Fibroblast of skin of scalp (primary cell): ENCODE measurements at places on chromosomes 5 and 9.

GRCh38 chr5:168608386-168608785, 29.2 kb upstream of the PANK3 start:
- no peak for DNase-seq

- DNase-seq: no peak
Observed at GRCh38 chr9:100890321-100890720, 138.2 kb upstream of the PLPPR1 start.

DNA sequence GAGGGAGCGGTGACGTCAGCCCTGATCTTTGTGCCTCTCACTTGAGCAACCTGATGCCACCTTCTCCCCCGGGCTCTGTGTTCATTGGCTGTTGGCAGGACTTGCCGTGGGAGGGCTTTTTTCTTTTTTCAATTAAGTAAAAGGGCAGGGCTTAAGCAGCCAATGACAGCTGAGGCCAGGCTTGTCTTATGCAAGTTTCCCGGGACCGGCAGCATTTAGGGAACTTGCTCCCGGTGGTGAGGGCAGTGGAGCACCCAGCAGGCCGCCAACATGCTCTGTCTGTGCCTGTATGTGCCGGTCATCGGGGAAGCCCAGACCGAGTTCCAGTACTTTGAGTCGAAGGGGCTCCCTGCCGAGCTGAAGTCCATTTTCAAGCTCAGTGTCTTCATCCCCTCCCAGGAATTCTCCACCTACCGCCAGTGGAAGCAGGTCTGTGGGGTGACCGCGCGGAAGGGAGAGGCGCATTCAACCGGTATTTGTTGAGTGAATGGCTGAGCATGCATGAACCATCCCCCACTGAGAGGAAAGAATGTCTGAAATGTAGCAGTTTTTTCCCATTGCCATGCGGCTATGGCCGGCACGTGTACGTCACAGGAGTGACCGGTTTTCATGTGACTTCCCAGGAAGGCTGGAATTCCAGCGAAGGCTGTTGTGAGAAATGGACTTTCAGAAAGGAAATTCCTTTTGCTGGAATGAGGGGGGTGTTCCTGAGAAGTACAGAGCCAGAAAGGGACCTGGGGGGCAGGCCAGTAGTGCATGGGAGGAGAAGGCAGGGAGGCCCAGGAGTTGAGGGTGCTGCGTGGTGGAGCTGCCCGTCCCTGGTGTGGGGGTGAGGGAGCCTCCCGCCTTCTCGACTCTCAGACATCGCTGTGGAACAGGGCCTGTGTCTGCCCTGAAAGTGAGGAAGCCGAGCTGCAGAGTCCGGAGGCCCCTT, 29.0 kb downstream of the PTGES2 start:
- peak; percentile 98 for DNase-seq

DNA sequence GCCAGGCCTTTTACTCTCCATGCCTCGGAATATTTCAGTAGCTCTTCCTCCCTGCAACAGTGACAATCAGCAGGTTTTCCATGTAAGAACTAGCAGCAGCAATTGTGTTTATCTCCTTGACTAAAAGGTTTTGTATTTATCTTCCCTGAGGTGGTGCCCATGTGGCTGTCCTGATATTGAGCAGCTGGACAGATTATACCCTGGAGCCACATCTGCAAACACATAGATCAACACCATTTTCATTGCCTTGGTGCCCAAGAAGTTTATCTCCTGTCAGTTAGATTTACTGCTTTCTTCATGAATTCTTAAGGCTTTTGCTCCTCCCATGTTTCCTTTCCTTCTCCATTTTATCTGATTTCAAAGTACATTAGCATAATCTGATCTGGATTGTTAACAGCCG, 378.4 kb downstream of the SPATA31D1 start:
- no peak for DNase-seq

DNA sequence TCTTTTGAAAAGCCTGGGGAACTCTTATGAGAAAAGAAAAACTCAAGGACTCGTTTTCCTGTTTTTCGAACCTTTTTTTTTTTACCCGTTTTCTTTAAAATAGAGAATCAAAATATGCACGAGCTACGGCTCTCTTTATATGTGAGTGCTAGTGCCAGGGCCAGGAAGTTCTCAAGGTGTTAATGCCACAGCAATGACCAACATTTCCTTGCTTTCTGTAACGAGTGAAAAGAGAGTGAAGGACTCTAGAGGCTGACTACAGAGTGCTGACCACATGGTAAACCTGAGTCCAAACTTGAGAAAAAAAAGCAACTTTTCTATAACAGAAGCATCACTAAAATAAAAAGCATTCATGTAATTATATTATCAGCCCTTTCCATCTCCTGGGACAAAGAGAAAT, 102.2 kb upstream of the SLC28A3 start:
- no peak for DNase-seq

- no peak for DNase-seq
Observed at GRCh38 chr5:113269023-113269997, 165.5 kb downstream of the TSSK1B start.

GRCh38 chr5:143600396-143601075, 197.1 kb upstream of the NR3C1 start:
- no peak for DNase-seq

DNA sequence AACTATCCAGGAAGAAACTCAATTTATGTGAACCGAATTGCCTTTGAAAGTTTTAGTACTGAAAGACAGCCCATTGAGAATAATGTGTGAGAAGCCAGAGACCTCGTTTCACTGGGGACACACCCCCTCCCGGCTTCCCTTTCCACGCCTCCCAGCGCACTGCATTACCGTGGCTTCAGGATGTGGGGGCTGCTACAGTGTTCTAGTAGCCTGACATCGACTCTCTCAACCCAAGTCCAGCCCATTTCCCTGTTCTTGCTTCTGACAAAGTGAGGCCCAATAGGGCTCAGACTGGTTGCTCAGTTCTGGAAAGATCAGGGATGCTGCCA, 3.5 kb downstream of the PAX5 start:
- DNase-seq: no peak

GRCh38 chr5:66818935-66819328, 222.7 kb downstream of the MAST4 start:
- DNase-seq: no peak

GRCh38 chr5:6396043-6396442, 17.7 kb upstream of the MED10 start:
- DNase-seq: no peak

DNA sequence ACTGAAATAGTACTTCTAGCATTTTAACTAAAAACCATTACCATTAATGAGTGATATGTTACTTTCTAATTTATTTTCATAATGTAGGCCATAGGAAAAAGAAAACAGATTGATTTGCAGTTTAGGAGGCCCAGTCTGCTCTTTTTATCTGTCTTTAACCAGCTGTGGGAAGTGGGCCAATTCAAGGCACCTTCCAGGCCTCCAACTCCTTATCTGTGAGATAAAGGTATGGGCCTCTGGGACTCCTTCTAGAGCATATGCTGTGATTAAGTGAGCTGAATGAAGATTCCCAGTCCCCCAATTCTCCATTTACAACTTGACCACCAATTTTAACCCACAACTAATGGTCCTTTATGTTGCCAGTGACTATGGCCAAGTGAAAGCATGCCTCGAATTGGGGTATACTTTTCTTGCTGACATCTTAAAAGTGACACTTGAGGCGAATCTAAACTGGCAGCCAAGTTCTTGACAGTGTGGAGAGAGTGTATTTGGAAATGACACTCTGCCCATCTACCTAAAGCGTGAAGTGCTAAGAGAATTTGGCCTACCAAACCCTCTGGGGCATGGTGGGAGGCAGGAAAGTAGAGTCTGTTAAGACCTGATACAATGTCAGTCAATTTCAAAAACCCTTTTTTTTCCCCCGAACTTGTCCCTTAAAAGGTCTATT, 88.3 kb downstream of the PIK3R1 start:
- DNase-seq: no peak

DNA sequence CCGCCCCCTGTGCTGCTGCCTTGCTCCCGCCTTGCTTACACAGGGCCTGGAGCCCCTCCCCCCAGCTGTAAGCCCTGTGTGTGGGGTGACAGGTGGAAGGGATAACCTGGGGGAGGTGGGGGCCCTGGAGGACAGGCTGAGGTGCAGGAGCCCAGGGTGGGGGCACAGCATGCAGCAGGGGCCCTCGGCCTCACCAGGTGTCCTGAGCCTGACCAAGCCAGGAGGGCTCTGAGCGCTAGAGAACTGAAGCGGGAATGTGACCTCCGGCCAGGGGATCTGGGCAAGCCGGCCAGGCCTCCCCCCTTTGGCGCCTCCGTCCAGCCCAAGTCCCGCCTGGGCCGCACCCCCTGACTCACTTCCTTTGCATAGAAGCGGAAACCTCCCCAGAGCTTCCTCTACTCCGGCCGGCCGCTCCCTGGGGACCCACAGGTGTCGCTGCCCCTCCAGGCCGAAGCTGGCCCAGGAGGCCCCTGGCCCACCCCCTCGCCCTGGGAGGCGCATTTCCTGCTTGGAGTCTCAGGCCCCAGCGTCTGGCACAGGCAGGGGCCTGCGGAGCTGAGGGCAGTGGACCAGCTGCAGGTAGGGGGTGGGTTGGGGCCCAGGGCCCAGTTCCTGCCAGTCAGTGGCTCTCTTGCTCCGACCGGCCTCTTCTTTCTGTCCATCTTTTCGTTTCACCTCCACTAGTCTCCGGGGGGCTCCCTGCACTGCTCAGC, at the start of gene TOR4A:
TSS of gene TOR4A (plus strand) at position 398 of the 713 bp plus-strand sequence. CDS start 964 bp downstream, outside the sequence.
- peak; percentile 35 for DNase-seq

DNA sequence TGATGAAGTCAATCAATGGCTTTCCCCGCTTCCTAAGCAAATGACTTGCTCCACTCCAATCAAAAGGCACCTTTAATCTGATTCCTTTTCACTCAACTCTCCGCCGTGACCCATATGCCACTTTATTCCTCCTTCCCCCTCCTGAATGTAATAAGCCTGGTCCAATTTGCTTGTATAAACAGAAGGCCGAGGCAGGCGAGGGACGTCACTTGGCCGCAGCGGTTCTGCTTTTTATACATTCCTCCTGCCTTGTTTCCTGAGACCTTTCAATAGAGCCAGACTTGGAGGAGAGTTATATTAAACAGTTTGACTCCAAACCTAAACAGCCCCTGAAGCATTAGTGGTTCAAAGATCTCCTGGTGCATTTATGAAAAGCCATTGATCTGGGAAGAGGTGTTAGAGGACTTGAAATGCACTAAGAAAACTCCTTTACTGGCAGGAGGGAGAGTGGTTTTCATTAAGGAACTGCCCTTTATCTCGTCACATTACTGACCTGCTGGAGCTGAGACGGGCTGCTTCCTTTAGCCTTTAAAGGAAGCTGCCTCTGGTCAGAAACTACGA, 273.4 kb downstream of the SLIT3 start:
- no peak for DNase-seq

DNA sequence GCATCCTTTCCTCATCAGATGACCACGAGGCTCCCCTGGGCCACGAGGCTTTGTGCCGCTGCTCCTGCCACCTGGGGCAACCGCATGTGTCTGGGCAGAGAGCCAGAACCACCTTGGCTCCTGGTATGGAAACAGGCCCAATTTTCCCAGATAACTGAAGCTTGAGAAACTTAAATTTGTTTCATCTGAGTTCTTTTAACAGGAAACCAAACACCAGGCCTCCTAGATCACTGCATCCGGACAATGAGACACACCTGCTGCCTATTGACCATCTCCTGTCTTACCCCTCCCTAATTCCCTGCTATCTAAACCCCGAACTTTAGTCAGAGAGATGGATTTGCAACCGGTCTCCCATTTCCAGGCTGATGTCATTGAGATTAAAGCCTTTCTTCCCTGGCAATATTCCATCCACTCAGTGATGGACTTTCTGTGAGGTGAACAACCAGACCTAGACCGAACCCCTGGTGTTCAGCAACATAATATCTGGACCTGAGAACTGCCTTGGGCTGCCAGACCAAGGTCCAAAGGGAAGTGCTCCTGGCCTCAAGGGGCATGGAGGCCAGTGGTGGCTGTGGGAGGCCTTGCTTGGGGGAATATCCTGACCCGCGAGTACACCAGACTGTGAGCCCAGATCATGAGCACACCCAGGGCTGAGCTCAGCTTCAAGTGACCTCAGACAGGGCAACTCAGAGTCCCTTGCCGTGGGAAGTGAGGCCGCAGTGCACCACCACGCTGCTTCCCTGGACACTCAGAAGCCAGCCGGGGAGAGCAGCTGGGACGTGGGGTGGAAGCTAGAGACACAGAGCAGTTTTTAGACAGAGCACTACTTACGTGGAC, 199.7 kb downstream of the HSPA4 start:
- DNase-seq: no peak

DNA sequence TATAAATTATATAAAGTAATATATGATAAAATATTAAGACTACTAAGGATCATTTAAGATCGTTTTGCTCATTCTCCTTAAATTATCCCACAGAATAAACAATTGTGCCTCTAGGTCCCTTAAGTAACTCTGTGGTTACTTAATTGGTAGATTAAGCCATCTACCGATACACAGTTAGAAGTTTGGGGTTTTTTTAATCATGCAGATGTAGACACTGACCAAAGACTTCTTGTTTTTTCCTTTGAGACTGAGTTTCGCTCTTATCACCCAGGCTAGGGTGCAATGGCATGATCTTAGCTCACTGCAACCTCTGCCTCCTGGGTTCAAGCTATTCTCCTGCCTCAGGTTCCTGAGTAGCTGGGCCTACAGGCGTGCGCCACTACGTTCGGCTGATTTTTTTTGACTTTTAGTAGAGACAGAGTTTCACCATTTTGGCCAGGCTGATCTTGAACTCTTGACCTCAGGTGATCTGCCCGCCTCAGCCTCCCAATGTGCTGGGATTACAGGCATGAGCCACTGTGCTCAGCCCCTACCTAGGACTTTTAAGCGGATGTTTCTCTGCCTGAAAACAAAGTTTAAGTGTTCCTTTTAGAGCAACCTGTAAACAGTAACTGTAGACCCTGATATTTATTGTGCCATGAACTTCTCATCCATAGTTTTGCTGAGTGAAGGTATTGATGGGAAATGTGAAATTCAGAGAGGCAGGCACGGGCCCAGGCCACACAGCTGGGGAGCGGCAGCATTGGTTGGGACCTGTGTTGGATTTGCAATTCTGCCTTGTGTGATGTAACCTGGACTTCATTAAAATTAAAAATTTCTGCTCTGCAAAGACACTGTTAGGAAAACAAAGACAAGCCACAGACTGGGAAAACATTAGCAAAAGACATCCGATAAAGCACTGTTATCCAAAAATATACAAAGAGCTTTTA, 11.6 kb downstream of the CEL start:
- no peak for DNase-seq

- DNase-seq: peak; percentile 19
Observed at GRCh38 chr9:75455444-75455921, 367.2 kb downstream of the OSTF1 start.

GRCh38 chr9:34362614-34363214, 14.0 kb downstream of the MYORG start:
- DNase-seq: no peak

- no peak for DNase-seq
Observed at GRCh38 chr9:20865347-20865746, 166.1 kb downstream of the HACD4 start.

GRCh38 chr9:100167915-100168654, 69.0 kb downstream of the INVS start:
- DNase-seq: no peak

DNA sequence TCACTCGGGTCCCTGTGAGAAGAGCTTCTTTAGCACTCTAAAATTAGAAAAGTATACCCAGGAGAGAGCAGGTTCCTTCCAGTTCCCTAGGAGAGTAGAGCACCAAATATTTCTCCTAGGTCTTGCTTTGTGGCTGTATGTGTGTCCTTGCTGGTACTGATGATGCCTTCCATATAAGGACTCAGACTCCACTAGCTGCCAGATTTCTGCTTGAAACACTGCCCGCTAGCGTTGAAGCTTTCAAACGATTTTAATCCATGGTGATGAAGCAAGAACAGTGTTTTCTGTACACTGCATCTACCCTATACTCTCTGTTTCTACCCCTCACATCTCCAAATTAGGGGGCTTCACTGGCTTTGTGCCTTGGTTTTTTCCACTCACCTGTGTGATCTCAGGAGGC, 2.4 kb upstream of the SMC2 start:
- DNase-seq: no peak

GRCh38 chr5:149656576-149657182, 73.4 kb upstream of the PPARGC1B start:
- DNase-seq: no peak

- DNase-seq: peak; percentile 15
Observed at GRCh38 chr5:124494540-124495116, 251.8 kb downstream of the ZNF608 start.
